ENCODE measurements at places on chromosomes 7 and 10.

DNA sequence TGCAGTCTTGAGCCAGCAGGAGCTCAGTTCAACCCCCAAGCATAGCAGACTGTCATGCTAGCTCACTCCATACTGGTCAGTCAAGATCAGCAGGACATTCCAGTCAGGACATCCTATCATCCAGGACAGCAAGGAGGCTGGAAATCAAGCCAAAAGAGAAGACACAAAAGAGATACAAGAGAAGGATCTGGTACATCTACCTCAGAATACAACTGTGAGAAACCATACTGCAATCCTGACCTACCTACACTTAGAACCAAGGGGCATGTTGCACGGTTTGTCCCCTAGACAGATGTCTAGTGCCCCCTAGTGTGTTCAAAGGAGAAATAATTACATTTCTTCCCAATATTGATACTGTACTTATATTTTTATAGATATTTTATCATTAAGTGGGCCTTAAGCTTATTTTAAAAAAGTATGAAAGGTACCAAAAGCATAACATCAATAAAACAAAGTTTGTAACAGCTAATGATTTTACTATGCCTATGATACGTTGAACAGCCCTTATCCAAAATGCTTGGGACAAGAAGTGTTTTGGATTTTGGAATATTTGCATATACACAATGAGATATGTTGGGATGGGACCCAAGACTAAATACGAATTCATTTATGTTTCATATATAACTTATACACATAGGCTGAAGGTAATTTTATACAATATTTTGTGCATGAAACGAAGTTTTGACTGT, 26.7 kb downstream of the ERCC6 start:
- DNase-seq, result no peak

- no peak for DNase-seq
Measured at GRCh38 chr7:155191901-155192478, 105.7 kb upstream of the INSIG1 start.

GRCh38 chr10:130761788-130762301, 549.7 kb downstream of the TCERG1L start:
- no peak for DNase-seq

DNA sequence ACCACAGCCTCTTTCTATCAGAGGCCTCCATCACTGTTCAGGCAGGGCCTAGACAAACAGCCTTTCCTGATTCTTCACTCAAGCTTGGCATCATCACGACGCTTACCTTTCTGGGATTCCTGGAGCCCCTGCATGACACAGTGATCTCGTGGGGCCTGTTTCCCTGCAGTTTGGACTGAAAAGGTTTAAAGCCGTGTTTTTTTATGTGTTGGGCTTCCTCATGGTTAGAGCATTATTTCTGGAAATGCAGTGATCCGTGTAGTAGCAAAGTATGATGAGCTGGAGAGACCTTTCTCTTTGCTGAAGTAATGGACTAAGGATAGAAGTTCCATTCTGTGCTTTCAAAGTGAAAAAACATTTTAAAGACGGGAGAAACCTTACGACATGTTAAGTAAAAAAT, 169.1 kb downstream of the BMPER start:
- DNase-seq, result no peak

- no peak for DNase-seq
Measured at GRCh38 chr7:26096136-26096535, 55.9 kb upstream of the NFE2L3 start.

- peak; percentile 82 for DNase-seq
Measured at GRCh38 chr10:110354322-110354766, 49.6 kb upstream of the SMNDC1 start.

DNA sequence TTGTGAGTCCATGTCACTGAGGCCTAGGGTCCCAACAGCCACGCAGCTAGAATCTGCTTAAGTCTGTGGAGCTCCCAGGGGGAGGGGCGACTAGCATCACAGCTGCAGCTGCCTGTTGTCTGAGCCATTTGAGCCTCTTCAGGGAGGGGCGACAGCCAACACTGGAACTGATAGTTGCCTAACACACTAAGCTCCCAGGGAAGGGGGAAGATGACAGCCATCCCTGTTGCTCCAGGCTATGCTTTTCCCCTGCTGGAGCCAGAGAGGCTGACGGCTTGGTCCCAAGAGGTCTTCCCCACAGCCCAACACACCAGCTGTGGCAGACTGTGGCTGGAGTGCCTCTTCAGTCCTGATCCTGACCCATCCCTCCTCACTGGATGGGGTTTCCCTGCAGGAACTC, 817.5 kb downstream of the NXPH1 start:
- DNase-seq, result no peak

DNA sequence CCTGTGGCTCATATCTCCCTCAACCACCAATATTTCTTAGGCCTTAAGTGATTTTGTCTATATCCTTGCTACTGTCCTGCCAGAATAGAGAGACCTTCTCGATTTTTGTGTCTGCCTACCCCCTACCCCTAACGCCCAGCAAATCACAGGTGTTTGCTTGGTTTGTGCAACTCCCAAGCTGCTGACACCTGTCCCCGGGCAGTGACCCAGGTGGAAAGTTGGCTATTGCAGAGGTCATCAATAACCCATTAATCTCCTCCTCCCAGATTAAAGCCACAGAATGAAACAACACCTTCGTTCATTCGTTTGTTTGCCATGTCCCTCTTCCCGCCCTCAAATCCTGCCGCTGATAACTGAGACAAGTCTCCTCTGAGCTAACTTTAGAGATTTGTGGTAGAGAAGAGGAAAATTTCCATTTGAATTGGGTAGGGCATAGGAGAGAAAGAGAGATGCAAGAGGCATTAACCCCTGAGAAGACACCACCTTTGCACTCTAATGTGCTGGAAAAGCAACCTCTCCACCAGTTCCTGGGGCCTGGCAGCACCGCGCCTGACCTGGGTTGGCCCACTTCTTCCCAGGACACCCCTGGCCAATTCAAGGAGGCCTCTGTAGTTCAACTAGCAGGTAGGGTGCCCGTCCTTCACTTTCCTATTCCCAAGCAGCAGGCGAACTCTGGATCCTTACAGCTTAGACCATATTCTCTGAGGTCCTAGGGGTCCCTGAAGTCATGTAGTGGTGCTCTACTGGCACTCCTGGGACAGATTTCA, 3.0 kb downstream of the NEUROG3 start:
- no peak for DNase-seq

GRCh38 chr7:50228148-50228547, 76.4 kb upstream of the IKZF1 start:
- DNase-seq, result no peak

DNA sequence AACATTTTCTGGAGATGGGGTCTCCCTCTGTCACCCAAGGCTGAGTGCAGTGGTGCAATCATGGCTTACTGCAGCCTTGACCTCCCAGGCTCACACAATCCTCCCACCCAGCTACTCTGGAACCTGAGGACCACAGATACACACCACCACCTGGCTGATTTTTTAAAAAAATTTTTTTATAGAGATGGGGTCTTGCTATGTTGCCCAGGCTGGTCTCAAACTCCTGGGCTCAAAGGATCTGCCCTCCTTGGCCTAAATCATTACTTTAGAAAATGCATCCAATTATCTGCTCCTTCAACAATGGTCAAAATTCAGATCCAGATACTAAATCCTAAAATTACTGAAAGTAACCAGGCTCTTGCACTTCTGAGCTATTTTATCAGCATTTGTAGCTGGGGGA, 55.2 kb downstream of the CTBP2 start:
- DNase-seq, result no peak

DNA sequence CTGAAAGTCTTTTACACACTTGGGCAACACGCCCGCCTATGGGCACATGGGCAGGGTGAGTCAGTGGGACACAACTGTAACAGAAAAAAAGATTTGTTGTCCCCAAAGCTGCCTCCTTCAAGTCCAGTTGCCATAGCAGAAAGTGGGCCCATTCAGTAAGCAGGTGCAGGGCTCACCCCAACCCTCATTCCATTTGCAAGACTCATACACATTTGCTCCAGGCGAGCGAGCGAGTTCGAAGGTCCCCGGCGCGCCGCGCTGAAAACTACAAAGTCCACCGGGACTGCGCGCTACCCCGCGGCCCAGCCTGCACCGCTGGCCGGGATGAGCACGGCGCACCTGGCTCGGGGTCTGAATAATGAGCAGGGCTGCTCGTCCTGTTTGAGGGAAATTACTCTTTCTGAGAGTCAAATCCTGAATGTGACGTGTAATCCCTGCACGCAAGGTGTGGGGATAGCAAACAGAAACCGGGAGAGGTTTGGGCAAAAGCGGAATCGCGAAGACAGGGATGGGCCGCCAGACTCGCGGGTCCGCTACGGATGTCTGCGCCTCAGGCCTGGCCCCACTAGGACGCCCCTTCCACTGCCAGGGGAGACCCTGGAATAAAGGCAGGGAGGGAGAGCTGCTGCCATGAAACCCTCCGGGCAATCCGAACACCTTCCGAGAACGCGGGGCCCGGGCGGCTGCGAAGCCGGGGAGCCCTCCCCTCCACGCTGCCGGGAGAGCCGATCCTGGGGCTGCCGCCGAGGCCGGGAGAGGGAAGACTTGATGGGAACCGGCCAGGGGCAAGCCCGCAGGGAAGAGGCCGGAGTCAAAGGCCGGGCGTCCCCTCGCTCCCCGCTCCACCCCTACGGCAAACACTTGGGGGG, 982 bp downstream of the COBL start:
- no peak for DNase-seq
